CD4-positive, alpha-beta T cell treated with Interferon alpha-2 for 1 hour (primary cell): ENCODE measurements at places on chromosomes 6 and 20.

- DNase-seq: no peak
Observed at GRCh38 chr20:46636514-46636913, 14.7 kb downstream of the SLC13A3 start.

GRCh38 chr6:100657678-100658330 lies 193.1 kb upstream of the SIM1 start:
- DNase-seq: no peak

- DNase-seq: no peak
Observed at GRCh38 chr6:133991096-133991593, 38.1 kb downstream of the TBPL1 start.

GRCh38 chr6:68975064-68975463 lies 340.0 kb downstream of the ADGRB3 start:
- DNase-seq: no peak
